ENCODE measurements at places on chromosomes 3 and 15.

GRCh38 chr3:161754420-161755053, 257.9 kb downstream of the OTOL1 start:
- no peak for DNase-seq

- no peak for DNase-seq
Measured at GRCh38 chr3:152257563-152258035, 11.1 kb upstream of the MBNL1 start.

GRCh38 chr3:190865828-190866227, 3.3 kb upstream of the GMNC start:
- DNase-seq, result no peak

DNA sequence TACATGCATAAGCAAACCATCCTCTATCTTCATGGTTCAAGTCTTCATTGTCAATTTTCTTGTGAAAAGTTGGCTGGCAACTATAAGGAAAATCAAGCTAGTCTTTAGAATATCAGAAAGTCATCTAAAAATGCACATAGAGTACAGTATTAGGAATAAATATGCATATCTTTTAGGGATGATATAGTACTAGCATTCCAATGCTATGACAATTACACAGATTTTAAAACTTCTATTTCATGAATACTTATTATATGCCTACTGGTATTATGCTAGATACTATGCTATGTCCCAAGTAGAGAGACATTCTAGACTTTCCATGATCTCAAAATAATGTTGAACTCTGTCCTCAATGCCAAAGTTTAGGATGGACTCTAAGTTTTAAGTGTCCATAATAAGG, 81.3 kb upstream of the NAALADL2 start:
- no peak for DNase-seq

DNA sequence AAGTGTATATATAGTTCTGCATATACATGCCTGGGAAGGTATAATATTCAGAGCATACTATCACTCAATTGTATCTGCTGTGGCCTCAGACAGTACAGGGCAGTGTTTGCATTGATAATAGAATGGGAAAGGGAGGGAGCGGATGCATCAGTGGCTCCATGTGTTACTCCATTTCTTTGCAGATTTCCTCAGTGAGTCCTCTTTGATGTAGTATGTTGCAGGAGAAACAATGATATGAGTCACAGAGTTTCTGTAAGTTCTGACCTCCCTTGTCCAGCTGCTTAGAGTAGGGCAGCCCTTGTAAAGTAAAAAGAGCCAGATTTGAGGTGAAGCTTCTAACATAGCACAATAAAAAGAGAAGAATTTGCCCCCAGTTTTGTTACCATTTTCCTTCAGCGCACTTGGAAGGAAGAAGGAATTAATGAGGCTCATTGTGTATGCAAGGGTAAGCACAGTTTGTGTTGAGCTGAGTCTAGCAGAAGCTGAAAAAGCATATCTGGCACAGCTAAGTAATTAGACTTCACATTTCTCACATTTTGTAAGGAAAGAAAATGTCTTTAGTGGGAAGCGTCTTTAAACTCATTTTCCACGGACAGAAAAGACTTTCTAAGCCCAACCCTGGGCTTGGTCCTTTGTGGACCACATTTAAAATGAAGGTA, 555.8 kb upstream of the IL12A start:
- no peak for DNase-seq

DNA sequence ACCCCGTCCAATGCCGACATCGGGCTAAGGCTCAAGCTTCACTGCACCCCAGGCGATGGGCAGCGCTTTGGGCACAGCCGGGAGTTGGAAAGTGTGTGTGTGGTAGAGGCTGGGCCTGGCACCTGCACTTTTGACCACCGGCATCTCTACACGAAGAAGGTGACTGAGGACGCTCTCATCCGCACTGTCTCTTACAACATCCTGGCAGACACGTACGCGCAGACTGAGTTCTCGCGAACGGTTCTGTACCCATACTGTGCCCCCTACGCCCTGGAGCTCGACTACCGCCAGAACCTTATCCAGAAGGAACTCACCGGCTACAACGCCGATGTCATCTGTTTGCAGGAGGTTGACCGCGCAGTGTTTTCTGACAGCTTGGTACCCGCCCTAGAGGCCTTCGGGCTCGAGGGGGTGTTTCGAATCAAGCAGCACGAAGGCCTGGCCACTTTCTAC, 1.0 kb downstream of the PDE12 start:
- no peak for DNase-seq

GRCh38 chr3:105351821-105352220, 14.9 kb upstream of the ALCAM start:
- no peak for DNase-seq

GRCh38 chr3:144809380-144809779, 837.8 kb downstream of the DIPK2A start:
- no peak for DNase-seq

- no peak for DNase-seq
Measured at GRCh38 chr3:15399970-15400369, 27.4 kb downstream of the METTL6 start.

GRCh38 chr3:126711121-126711760, 7.2 kb downstream of the CHCHD6 start:
- no peak for DNase-seq

DNA sequence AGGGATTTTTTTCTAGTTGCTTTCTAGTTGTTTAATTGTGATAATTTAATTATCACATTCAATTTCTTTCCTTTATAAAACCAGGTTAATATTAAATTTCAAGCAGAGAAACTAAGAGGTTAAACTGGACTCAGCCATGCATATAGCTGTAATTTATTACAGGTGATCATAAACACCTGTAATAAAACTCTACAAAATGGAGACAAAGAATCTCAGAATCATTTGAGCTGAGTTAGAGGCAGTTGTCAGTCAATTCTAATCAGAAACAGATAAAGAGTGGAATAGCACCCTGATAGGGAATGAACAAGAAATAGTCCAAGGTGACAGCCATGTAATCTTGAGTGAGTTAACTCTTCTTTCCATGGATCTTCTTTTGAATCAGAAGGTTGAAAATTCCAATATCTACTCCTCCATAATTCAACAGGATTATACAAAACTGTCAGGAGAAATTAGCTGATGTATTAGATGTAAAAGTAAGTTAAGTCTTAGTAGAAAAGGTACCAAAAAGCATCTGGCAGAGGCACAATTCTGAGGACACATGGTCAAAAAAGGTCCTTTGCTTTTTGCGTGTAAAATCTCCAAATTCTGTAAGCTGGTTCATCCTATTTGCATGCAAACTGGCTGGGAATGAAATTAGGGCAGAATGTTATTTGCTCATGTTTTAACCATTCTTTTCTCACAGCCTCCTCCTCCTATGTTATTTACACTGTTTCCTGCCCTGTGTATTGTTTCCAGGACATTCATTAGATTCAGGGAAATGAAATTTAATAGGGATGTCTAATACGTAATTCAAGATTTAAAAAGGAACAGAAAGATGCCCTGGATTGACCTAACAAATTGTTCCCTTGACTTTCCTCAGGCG, 39.4 kb upstream of the B3GNT5 start:
- DNase-seq, result no peak

- no peak for DNase-seq
Measured at GRCh38 chr3:53243165-53243564, 12.7 kb downstream of the TKT start.

GRCh38 chr3:10344147-10344943, 23.4 kb upstream of the SEC13 start:
- no peak for DNase-seq

DNA sequence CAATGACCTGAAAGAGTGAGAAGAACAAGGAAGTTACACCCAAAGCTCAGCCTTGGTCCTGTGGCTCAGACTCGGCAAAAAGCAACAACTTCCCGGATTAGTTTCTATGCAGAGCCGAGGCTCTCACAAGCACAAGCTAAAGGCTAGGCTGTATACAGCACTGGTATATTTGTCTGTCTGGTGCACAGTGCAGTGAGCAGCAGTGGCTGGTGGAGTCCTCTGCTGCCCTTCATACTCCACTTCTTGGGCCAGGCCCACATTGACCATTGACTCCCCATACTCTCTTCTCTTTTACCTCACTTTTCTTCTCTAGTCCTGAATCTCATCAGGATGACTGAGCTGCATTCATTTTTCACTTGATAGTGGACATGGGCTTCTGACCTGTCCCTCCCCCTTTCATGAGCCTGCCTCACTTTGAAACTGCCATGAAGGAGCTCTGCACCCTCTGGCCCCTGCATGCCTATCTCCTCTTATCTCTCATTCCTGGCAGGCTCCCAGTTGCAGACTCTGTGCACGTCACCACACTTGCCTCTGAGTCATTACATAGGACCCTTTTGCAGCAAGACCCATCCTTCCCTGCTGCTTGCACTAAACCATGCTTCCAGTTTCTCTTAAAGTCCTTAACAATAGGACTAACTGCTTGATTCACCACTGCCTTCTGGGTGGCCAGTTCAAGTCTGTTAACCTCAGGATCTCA, 379.3 kb downstream of the NTRK3 start:
- DNase-seq, result no peak

DNA sequence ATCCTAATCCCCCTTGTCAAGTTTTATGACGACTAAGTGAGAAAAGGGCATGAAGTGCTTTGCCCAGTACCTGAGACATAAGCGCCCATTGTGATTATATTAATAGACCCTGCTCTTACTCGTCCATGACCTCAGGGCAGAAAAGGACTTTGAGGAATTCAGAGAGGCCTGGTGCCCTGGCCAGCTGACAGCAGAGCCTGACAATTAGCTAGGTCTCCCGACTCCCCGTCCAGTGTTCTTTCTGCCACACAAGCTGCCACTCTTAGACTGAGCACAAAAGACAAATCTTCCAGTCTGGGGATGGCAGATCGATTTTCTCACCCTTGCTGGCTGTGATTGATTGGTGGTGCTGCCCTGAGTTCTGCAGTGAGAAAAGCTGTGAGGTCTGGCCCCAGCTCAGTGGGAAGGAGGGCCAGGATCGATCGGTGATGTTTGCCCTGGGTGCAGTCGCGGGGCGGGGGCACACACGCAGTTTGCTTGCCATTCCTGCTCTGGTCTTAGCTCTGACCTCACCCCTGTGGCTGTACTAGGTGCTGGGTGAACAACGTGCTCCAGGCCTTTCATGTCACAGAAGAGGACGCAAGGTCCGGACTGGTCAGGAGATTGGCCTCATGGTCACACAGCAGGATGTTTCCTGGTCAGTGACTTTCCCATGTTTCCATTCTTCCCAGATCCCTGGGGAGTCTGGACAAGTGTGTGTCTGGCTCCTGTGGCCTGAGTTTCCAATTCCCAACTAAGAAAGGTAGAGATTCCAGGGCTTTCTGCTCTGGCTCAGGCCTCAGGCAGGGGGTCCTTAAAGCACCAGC, 67.4 kb upstream of the TLE3 start:
- no peak for DNase-seq

DNA sequence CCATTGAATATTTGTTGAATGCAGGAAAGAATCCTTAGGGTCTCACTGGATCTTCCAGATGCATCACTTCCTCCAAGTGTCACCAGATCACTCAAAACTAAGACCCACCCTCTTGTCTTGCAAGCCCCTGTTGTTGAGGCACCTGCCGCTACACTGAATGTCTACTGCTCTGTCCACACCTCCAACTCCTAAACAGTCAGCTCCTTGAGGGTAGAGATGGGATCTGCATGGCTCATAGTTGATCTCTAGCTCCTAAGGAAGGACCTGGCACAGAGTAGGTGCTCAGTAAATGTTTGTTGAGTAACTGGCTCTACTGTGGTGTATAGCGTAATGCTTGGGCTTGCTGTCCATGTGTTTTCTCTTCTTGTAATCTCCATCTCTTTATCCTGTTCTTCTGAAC, 8.8 kb downstream of the SLC6A20 start:
- no peak for DNase-seq

DNA sequence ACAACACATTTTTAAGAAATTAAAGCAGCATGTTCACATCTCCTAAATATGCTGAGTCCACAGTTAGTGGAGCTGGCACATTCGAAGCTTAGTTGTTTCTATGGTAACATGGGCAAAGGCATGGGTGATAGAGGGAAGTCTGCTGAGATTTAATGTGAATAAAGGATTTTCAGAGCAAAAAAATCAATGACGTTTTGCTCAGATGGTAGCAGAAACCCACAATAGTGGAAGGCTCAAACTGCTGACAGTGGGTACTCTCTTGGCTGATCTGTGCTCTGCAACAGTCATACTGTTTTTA, 795.1 kb upstream of the ARPP21 start:
- DNase-seq, result no peak

GRCh38 chr15:39282663-39283208, 298.1 kb upstream of the THBS1 start:
- DNase-seq, result no peak

- DNase-seq, result no peak
Measured at GRCh38 chr3:141913150-141913811, 36.8 kb downstream of the ATP1B3 start.

GRCh38 chr3:148083526-148084182, 614.0 kb upstream of the AGTR1 start:
- DNase-seq, result no peak

DNA sequence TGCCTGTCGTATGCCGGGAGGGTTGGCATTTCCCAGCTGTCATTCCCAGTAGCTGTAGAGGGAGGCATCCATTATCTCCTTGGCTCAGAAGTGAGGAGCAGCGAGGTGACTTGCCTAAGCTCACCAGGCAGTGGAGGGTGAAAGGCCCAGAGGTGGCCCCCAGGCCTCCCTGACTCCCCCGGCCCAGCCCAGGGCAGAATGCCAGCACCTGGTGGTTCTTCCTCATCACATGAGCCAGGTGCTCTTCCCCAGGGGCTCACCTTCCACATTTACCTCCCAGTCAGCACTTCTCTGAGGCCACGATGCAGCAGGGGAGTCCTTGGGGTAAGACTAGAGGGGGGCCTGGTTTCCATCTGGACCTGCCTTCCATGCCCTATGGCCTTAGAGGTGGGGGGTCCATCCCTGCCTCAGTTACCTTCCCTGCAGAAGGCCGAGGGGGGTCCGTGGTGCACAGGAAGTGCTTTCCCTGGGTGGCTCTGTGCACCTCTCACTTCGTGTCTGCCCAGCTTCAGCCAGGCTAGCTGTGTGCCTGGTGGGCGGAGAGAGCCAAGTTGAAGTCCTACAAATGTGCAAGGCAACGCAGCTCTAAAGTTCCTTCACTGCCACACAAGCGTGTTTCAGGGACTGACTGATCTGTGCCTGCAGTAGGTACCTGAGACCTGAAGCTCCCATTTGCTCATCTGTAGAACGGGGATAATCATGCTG, 70.3 kb upstream of the PLXNA1 start:
- no peak for DNase-seq

- no peak for DNase-seq
Measured at GRCh38 chr3:41611008-41611407, 350.9 kb downstream of the ULK4 start.

DNA sequence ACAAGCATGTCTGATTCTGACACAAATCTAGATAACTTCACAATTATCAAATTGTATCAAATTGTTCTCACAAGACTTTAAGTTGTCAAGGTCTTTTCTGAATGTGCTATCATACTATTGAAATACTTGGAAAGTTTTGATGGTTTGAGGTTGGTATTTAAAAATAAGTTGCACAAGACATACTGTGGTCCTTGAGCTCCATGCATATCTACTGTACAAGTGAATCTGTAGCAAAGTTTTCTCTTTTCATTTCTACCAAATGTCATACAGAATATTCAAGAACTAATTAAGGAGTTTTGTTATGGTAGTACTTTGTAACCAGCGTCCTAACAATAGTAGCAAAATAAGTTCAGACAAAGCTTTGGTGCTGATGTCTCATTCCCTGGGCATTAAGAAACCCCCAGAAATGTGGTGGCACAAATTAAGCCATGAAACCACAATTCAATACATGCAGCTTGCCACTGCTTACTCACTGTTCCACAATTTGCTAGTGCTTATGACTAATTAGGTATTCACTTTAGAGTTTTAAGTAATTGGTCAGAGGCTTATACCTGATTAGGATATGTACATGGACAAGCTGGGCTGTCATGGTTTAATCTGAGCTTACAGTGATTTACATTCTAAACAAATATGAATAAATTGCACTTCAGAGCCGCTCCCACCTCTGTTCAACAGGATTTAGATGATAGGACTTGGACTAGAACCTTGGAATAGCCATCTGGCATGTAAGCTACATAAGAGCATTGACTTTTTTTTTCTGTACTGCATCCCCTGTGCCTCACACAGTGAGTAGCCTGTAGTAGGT, 8.8 kb downstream of the TBC1D23 start:
- no peak for DNase-seq
